Muscle of back (tissue), 13 donors: ENCODE measurements at places on chromosomes 4 and X.
A peak's percentile ranks its signal among the peaks of the same experiment; 100 is the strongest.

GRCh38 chrX:25144043-25144940 lies 128.5 kb upstream of the ARX start:
- peak; percentile 62 for DNase-seq

DNA sequence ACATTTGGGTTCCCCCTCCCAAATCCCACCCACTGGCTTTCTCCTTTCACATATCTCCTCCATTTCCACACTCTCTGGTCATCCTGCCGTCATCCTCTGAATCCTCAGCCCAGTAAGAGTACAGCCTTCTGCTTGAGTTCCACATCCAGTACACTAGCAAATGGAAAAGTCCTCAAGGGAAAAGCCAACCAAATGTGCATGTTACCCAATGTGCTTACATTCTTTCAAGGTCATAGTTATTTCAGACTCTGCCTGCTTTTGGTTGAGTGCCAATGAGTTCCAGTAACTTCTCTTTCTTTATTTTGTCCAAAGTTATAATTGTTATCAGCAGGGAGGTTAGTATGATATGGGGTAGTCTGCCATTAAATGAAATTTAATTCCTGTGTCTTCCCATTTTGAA lies 78.1 kb downstream of the SRPX start:
- peak; percentile 6 for DNase-seq

GRCh38 chr4:8284391-8284790 lies 14.8 kb downstream of the HTRA3 start:
- no peak for DNase-seq

- DNase-seq, result no peak
Measured at GRCh38 chr4:67365661-67366245, 179.6 kb downstream of the CENPC start.

GRCh38 chr4:94436512-94436911 lies 15.2 kb upstream of the PDLIM5 start:
- no peak for DNase-seq

DNA sequence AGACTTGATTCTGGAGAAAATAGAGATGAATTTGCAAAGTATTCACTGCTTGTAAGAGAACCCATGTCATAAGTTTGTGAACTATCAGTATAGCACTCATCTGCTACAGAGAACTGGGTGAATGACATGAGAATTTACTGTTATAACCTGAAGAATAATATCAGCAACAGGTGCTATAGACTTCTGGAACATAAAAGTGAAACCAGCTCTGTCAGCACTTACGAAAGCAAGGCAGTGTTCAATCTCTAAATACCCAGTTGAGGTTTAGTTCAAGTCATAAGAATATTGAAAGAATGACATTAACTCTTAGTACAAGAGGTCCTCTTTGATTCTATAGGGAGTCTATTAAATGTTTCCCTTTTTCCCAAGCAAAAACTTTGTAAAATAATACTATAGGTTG lies 232.9 kb upstream of the ANKRD50 start:
- DNase-seq, result no peak

DNA sequence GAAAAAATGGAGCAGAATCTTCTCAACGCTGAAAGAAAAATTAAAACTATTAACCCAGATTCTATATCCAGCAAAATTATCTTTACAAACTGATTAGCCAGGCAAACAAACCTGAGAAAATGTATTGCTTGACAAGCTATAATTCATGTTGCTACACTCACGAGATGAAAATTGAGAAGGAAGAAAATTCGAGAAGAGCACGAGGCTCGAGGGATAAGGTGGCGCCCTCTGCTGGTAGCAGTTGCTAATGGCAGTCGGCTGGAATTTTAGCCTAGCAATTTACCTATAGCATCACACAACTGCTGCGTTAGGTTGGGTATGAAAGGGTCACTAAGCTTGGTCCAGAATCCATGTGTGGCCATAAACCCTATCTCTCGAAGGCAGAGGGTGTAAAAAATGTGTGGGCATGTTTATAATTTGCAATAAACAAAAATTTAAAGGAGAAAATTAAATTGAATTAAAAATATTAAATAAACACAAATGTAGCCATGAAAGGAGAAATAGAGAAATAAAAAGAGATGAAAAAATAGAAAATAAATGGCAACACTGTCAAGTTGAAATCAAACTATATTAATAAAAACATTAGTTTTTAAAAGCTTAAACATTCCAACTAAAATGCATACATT lies 126.6 kb downstream of the PPP4R3C start:
- peak; percentile 10 for DNase-seq

DNA sequence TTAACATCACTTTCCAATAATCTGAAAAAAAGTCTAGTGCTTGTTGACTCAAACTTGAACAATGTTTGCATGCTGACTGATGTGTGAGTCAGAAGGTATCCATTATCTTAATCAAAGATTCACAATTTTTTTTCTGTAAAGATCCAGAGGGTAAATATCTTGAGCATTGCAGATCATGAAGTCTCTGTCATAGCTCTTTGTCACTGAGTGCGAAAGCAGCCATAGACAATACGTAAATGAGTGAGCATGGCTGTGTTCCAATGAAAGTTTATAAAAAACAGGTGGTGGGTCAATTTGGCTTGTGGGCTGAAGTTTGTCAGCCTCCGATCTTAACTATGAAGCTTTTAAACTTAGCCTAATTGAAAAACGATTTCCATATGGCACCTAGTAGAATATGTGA lies 37.7 kb downstream of the NHS start:
- no peak for DNase-seq

- no peak for DNase-seq
Measured at GRCh38 chrX:109914114-109914849, 88.6 kb upstream of the TMEM164 start.

GRCh38 chr4:124480061-124480460 lies 232.5 kb downstream of the ANKRD50 start:
- DNase-seq, result no peak

DNA sequence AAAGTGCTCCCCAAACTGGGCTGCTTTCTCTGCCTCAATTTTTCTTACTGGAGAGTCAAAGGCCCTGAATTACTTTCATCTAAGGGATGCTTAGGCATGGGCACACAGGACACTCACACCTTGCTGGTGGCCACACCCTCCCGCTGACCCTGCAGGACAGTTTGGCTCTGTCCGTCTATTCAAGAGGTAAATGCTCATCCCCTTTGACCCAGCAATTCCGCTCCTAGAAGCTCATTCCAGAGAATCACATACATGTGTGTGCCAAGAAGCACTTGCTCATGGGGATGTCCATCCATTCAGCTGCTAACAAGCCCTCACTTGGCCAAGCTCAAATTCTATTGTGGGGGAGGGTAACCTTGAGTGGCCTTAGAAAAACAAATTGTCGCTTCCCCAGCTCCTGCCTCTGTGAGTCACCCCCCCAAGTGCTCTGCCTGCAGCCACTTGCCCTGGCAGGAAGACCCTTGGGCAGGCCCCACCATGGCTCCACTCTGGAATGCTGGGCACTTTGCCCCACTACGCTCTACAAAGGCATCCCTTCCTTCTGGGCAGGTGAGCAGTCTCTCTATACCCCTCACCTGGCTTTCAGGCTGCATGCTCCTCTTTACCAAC lies 54.5 kb downstream of the HTRA3 start:
- DNase-seq, result no peak

DNA sequence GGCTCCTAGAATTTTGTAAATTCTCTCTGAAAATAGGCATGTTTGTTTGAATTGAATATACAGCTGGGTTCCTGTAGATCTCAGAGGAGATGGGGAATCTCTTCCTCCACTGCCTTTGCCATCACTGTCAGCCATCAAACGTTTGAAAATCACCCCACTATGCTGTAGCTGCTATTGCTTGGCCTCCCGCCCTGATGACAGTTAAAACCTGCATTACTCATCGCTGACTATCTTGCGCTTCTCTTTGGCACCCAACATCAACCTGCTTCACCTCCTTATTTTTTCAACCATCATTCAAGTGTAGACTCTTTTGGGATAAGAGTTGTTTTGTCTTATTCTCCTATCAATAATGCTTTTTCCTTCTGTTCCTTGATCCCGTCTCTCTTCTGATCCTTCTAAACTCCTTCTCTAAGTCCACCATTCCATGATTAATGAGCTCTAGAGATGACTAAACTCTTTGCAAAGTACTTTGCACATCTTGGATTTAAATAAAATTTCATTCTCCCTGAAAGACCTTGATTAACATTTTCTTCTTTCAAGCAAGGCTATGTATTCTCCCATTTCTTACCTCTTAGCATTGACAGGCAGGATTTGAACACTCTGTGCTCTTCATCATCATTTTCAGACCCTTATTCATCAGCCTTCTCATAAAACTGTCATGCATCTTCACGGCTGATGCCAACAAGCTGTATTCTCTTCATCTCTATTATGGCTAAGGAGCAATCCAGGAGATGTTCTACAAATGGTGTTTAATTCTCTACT lies 133.0 kb downstream of the SNCA start:
- no peak for DNase-seq

- DNase-seq, result no peak
Measured at GRCh38 chr4:4647041-4647440, 105.2 kb upstream of the STX18 start.

GRCh38 chrX:12441381-12442128 lies 303.3 kb downstream of the FRMPD4 start:
- no peak for DNase-seq

DNA sequence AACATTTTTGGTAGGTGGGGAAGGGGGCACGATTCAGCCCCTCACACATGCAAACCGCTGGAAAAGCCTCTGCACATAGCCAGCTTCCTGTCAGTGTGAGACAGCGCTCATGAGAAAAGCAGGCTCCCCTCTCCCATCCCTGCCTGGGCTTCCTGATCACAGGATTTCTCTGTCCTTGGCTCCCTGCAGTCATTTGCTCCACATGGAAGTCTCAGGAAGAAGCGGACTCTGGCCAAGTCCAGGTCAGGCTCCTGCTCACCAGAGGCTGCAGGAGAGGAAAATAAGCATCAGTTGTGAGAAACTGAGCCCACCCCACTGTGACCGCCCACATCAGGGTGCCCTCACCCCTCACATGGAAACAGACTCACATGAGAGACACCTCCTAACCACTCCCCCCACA lies 664.3 kb upstream of the TENM3 start:
- no peak for DNase-seq

DNA sequence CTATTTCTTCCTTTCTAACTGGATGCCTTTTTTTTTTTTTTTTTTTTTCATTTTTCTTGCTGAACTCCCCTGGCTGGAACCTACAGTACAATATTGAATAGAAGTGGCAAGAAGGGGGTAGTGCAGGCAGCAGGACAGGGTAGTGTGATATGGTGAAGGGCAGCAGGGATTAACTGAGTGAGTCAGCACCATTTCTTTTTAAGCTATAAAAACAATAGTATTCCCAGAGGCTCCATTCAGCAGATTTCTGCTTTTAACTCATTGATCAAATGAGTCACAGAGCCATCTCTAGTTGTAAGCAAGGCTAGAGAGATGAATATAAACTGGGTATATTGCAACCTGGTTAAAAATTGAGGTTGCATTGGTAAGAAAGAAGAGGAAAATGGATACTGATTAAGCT lies 53.6 kb upstream of the SETD7 start:
- DNase-seq, result no peak

DNA sequence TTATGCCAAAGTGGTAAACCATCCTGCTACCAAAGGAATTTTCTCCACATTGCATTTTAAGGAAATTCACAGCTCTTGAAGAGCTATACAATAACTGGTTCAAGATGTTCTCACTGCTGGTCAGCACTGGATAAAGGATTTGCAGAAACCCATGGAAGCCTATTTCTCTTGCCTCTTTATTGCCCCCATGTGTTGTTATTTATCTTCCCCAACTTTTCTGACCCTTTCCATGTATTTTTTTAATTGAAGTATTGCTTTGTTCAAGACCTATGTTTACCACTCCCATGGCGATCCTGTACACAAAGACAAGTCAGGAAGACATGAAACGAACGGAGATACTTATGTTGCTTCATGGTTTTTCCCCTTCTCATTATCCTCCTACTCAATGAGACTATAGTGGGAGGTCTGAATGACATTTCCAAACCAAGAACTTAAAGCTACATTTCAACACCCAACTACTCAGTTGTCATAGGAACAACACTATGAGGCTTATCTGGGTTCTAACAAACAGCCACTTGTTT lies 566.4 kb upstream of the DIPK2B start:
- no peak for DNase-seq

GRCh38 chr4:2417765-2418649 lies at the start of gene ZFYVE28:
Gene ZFYVE28, minus strand, starts transcription at chr4:2418645. Its CDS starts 322 bp downstream, at chr4:2418323.
- DNase-seq, result no peak

DNA sequence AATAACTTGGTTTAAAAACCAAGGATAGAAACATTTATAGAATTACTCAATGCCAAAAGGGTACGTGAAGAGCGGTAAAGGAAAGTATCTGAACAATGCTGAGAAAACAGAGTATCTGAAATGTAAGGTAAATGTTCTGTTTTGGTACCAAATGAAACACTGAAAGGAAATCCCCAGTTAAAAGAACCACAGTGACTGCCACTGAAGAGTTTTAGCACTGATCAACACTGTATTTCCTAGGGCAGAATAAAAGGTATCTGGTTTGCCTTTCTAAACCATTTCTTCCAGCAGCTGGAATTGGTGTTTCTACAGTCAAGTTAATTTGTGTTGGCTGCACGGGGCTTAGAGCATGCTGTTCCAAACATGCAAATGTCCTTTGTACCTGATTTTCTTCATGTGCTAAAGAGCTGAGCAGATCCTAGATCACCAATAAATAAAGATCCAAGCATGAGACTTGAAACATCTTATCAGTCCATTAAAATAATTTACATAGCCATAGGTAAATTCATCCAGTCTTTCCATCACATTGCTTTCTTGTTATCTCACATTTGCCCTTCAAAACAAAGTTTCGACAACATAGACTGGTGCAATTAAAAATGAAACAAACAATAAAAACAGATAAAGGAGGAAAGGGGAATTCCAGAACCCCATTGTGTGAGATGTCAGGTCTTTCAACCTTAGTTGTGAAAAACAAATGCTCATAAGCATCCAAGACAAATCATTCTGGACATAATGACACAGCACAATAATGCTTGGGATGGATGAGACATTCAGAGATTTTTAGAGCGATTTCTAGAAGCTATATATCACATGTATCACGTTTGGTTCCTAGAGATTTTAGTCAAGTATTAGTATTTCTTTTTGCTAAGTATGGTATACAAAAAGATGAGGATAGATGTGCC lies 38.6 kb downstream of the MFAP3L start:
- DNase-seq, result no peak

GRCh38 chrX:17876135-17876534 lies 15.0 kb upstream of the RAI2 start:
- no peak for DNase-seq

DNA sequence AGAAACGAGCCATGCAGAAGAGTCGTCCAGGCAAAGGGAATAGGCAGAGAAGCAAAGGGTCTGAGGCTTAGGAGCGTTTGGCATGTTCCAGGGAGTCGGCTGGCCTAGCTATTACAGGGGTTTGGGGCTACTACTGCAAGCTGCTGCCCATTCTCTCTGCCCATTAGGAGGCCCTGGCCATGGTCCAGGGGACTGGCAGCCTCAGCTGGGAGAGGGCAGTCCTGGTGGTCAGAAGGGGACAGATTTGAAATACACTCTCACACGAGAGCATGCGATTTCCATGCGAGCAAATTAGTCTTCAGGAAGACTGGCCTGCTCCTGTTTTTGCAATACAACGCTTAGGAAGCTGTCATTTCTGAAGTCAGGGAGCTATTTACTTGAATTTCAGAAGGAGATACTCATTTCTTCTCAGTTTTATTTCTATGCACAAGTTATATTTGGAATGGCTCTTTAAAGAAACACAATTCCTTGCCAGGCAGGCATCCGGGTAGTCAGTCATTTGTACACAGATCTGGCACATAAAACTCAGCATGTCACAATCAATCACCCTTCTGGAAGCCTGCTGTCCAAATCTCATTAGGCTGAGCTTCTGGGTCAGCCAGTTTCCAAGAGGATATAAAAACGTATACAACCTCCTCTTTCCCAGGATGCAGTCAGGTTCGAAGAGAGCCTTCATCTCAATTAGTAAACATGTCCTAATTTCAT lies 27.0 kb downstream of the PROM1 start:
- no peak for DNase-seq
